AG04450 (cell line): ENCODE measurements at places on chromosomes 12 and 14.

- DNase-seq: no peak
Measured at GRCh38 chr12:62640910-62641448, 174.4 kb downstream of the MON2 start.

GRCh38 chr14:45916340-45916953 lies 663.4 kb upstream of the MIS18BP1 start:
- DNase-seq: no peak

- DNase-seq: no peak
Measured at GRCh38 chr14:26104717-26105116, 493.1 kb downstream of the NOVA1 start.

GRCh38 chr12:111467857-111468241 lies 62.1 kb downstream of the SH2B3 start:
- DNase-seq: peak; percentile 32

GRCh38 chr14:21268617-21269251 lies 508 bp downstream of the HNRNPC start:
- DNase-seq: no peak

DNA sequence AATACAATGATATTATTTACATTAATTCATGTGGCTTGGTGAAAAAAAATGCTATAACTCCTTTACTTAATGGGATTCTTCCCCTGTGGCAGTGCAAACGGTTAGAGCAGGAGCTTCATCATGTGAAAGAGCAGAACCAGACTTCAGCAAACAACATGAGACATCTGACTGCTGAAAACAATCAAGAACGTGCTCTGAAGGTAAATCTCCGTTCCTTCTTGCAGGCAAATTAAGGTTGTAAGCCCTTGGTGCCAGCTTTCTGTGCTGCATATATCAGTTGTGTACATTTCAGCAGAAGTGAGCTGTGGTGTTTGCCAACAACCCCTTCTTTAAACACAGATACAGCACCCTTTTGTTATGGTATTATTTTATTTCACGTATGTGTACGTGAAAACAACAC lies 171.7 kb downstream of the MIPOL1 start:
- DNase-seq: no peak

- DNase-seq: no peak
Measured at GRCh38 chr14:71776471-71777360, 155.5 kb upstream of the RGS6 start.

- DNase-seq: no peak
Measured at GRCh38 chr14:88063811-88064210, 58.9 kb downstream of the GPR65 start.

DNA sequence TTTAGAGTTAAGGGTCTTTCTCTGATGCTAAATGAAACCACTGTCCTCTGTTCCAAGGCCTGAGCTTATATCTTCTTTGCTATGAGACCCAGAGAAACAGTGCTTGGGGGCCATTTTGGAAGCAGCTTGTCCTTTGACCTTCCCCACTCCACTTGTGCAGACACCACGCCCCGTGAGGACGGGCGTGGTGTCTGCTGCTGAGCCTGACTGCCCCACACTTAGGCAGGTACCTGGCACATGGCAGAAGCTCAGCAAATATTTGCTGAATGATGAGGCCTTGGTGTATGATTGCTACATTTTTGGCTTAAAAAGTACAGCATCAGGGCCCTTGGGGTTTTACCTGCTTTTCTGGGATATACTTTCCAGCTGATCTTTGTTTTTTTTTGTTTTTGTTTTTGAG lies 69.9 kb downstream of the RASSF3 start:
- no peak for DNase-seq

- DNase-seq: no peak
Measured at GRCh38 chr14:49919825-49920659, 27.2 kb downstream of the ARF6 start.

- DNase-seq: no peak
Measured at GRCh38 chr12:100624571-100624970, 51.1 kb downstream of the GAS2L3 start.

- no peak for DNase-seq
Measured at GRCh38 chr12:113310489-113310888, 24.4 kb downstream of the SLC8B1 start.

DNA sequence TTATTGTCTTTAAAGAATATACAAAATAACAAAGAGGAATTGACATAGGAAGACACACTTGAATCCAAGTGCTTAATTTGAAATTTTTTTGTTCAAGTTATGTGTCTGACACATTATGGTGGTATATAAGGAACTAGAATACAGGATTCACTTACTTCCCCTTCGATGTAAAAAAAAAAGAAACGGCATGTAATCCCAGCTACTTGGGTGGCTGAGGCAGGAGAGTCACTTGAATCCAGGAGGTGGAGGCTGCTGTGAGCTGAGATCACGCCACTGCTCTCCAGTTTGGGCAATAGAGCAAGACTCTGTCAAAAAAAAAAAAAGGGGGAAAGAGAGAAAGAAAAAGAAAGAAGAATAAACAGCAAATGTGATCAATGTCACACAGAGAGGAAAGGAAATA lies 8.9 kb downstream of the CLEC12A start:
- no peak for DNase-seq

DNA sequence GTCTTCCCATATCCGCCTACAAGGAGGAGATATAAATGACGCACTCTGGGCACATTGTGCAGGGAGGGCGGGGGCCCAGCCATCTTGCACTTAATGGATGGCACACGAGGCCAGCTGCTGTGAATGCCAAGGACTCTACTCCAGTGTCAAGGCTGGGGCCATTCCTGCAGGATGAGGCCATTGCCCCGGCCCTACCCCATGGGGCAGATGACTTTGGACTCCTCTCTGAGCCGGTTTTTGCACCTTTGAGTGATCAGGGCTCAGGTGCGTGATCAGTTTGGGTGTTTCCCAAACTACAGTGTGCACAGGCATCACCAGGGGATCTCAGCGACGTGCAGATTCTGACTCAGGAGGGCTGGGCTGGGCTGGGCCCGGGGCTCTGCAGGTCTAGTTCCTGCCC lies 16.1 kb downstream of the MMAB start:
- DNase-seq: no peak

DNA sequence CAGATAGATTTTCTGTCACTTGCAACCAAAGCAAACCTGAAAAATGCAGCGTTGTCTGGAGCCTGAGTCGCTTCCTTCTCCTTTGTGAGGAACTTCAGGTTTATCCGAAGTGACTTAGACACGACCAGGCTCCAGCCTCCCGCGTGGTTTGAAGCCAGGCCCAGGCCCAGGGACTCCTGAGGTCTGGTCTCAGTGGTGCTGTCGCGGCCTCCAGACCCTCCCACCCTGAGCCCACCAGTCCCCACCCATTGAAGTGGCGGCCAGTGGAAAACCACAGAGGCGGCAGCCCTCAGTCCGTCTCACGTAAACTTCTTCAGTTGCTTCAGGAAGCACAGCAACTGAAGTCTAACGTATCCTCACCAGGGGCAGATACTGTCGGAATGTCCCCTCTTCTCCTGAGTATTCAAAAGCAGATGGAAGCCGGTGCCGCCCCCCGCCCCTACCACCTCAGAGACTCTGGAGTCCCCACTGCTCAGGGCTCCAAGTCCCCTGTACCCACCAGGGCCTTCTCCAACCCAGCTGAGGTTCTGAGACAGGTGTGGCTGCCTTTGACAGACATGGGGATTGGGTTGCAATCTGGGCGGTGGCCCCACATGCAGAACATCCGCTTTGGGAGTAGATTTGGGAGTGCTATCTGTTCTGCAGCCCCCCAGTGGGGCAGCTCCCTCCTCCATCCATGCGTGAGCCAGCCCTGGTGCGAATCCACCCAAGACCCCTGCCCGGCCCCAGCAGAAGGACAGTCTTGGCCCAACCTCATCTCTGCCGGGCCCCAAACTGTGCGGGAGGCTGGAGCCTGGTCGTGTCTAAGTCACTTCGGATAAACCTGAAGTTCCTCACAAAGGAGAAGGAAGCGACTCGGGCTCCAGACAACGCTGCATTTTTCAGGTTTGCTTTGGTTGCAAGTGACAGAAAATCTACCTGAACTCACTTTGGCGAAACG lies 26.6 kb upstream of the GALNT9 start:
- DNase-seq: no peak

DNA sequence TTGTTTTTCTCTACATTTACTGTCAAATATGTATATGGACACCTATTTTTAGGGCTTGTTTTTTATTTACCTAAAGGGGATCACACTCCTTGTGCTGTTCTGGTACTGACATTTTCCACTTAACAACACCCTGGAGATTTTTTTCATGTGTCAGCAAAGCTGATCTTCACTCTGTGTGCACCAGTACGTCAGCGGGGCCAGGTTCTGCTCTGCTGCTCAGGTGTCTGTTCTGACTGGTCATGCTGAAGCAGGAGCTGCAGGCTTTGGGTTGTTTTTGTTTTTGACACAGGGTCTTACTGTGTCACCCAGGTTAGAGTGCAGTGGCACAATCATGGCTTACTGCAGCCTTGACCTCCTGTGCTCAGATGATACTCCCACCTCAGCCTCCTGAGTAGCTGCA lies 81.9 kb upstream of the CCND2 start:
- DNase-seq: no peak

DNA sequence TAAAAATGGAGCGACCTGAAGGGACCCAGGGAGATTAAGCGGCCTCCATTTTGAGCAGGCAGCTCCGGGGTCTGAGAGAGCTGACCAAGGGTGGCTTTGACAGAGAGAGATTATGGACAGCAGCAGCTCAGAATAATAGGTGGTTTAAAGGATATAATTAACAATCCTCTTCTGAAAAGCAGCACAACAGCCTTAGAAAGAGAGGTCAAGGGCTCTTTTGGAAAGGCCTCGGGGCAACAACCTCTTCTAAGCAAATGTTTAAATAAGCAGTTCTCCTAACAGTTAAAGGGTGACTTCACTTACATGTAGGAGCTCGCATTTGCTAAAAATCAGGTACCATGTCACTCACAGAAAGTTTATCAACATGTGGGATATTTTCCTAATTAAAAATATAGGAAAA lies 87.2 kb upstream of the FRMD6 start:
- no peak for DNase-seq

DNA sequence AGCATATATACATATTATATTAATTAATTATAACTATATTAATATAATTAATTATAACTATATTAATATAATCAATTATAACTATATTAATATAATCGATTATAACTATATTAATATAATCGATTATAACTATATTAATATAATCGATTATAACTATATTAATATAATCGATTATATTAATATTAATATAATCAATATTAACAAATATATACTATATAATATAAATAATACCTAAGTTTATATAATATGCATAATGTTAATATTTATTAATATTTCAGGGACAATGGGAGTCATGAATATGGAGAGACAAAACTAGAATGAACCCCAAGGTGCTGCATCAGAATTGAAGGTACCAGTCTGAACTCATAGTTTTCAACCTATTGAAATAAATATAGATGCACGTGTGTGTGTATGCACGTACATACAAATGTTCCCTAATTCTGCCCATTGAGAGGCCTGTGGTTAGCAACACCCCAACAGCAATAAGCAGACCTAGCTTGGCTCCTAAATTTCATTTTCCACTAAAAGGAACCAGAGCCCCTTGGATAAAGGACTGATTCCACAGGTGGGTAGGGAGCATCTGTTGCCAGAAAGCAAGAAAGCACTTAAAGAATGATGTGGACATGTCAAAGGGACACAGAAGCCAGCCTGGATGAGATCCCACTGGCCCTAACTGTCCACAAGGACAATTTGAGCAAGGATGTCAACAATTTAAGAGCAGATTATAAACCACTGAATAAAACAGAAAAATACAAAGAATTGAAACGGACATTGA lies 21.3 kb downstream of the SSH1 start:
- DNase-seq: no peak

DNA sequence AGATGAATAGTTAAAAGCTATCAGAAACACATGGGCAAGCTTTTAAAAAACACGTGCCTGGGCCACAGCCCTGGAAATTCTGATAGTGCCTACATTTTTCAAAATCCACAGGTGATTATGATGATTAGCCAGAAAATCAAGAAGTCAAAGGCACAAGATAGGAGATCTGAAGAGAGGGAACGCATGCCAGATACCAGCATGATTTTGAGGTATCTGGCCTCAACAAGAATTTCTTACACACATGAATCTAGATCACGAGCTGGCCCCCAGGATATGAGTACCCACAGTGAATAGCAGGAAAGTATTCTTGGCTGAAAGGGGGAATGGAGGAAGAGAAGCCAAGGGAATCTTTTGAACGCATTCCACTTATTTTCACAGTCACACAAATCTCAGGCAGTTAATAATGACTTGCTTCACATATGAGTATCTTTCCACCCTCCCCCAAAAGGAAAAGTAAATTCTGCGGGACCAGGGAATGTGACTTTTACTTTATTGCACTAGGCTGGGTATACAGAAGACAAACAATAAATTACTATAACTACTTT lies 438.2 kb downstream of the BCAT1 start:
- DNase-seq: no peak

DNA sequence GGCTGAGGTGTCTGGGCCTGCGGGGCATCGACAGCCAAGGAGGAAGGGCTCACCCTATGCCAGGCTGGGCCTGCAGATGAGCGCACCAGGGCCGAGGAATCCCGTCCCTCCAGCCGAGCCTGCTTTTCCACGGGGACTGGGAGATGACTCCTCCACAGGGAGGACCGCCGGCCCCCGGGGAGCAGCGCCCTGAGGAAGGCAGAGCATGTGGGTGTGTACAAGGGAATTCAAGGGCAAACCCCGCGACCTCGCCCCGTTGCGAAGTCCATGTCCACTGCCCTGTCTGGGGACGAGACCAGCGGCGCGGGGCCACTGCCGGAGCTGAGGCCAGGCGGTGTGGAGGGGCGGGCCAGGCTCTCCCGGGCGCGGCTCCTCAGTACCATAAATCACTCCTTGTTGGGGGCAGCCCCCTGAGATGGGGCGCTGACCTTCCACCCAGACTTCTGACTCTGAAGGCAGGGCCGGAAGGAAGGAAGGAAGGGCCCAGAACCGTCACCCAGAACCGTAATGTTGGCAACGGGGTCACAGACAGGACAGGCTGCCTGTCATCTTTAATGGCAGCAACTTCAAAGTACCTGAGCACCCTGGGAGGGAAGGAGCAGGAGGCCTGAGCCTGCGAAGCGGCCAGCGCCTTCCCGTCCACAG lies 52.5 kb downstream of the RNF34 start:
- DNase-seq: no peak

GRCh38 chr12:129185855-129186254 lies 332.6 kb downstream of the GLT1D1 start:
- no peak for DNase-seq

GRCh38 chr12:132157733-132158409 lies 13.6 kb downstream of the NOC4L start:
- no peak for DNase-seq

- no peak for DNase-seq
Measured at GRCh38 chr12:75863533-75863932, 168.0 kb downstream of the PHLDA1 start.

- no peak for DNase-seq
Measured at GRCh38 chr12:59472273-59472672, 123.6 kb upstream of the SLC16A7 start.

DNA sequence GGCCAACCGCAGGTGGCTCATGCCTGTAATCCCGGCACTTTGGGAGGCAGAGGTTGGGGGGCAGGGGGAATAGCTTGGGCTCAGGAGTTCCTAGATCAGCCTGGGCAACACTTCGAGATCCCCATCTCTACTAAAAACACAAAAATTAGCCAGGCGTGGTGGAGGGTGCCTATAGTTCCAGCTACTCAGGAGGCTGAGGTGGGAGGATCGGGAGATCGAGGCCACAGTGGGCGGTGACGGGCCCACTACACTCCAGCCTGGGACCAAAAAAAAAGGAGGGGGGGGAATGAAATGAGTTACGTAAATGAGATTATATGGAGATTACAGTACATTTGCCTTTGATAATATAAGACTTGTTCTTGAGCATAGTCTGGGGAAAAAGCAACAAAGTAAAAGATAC lies 1.1 kb downstream of the RPAP3 start:
- no peak for DNase-seq

GRCh38 chr14:103206836-103207387 lies 83.7 kb downstream of the TNFAIP2 start:
- no peak for DNase-seq
